Activated naive CD4-positive, alpha-beta T cell treated with Interleukin-2 at 50 U/mL for 16 hours (primary cell): ENCODE measurements at places on chromosomes 1 and 21.

GRCh38 chr21:45454060-45454925 lies 49.3 kb downstream of the COL18A1 start:
- DNase-seq: no peak

- no peak for DNase-seq
These were observed 200.5 kb downstream of the TYW3 start for GRCh38 chr1:74933500-74933899.

DNA sequence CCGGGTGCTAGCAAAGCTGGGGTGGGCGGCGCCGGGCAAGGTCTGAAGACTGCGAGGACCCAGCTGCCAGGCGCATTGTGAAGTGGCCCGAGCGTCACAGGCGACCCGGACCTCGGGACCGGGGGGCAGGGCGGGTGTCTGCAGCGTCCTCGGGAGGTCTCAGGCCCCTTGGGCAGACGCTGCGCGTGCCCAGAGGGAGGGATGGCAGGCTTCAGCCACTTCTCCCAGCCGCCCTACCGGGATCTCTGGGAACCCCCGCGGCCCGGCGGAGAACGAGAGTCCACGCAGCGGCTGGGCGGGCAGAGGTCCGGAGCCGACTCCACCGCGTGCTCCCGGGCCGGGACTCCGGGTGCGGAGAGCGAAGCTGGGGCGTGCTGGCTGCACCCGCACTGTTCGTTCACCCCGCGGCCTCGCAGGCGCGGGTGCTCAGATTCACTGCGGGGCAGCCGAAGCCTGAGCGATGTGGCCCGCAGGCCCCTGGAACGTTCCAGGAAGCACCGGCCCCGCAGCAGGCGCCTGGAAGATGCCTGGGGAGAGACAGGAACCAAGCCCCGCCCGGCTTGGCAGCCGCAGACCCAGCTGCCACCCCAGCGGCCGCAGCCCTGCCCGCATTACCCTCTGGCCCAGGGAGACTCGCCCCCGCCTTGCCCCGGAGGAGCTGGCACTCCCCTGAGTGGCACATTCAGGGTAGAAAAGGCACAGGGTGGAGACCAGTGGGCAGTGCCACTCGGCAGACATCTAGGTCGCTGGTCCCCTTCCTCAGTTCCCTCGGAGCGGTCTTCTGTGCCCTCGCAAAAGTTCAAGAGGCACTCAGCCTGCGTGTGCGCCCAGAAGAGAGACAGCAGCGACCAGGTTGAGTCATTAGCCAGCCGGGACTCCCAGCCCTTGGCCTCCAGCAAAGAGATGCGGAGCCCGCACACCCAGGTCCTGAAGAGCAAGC lies at the start of gene CCDC185:
Gene CCDC185 (plus strand): TSS at position 141 of the 940 bp plus-strand sequence. CDS start 61 bp downstream, at position 202.
- DNase-seq: no peak

DNA sequence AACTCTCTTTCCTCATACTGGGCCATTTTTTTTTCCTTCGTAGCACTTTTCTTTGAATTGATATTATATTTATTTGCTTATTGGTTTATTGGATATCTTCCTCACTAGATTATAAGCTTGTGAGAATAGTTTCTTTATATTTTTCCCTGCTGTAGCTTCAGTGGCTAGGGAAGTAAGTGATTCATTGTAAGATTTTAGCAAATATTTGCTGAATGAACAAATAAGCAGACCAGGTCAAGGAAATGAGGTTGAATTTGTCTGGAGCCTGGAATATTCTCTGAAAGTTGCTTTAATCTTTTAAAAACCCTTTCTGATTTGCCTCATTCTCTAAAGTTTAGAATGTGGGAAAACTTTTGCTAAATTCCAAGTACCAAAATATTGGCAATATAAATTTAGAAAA lies 80.2 kb downstream of the RABGAP1L start:
- no peak for DNase-seq

GRCh38 chr1:100875228-100875627 lies 19.4 kb downstream of the EXTL2 start:
- no peak for DNase-seq

DNA sequence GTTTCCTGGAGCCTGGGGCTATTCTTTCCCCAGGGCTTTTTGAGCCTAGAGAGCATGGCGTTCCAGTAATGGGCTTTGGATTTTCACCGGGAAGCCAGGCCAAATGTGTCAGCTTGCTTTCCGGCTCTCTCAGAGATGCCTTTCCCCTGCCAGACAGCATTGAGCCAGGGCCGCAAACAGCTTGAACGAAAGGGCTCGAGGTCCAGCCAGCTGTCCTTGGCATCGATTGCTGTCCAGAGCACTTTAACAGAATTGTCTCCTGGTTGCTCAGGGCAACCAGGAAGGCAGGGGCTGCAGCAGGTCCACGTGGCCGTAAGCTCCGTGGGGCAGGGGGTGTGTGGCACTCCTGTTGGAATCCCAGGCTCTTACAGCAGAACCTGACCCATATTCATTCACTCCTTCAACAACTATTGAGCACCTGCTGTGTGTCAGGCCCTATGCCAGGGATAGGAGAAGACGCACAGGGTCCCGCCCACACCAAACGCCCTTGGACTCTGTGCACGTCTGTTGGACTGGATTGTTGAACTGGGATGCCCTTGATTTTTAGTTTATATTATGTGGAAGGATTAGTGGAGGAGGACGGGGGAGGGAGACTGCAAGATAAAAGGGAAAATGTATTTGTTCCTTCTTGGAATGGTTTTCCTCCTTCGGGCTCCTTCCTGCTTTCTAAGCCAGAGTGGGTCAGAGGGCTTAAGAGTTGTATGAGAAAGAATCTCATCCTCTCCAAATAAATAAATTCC lies 38.7 kb upstream of the EFHD2 start:
- no peak for DNase-seq

- peak; percentile 33 for DNase-seq
These were observed 22.8 kb downstream of the CDC7 start for GRCh38 chr1:91523482-91523881.

GRCh38 chr1:51875291-51875772 lies 3.2 kb downstream of the NRDC start:
- no peak for DNase-seq

- DNase-seq: no peak
These were observed 20.7 kb downstream of the ECE1 start for GRCh38 chr1:21269461-21270085.

- DNase-seq: no peak
These were observed 88.4 kb downstream of the EPB41 start for GRCh38 chr1:29002792-29003191.

DNA sequence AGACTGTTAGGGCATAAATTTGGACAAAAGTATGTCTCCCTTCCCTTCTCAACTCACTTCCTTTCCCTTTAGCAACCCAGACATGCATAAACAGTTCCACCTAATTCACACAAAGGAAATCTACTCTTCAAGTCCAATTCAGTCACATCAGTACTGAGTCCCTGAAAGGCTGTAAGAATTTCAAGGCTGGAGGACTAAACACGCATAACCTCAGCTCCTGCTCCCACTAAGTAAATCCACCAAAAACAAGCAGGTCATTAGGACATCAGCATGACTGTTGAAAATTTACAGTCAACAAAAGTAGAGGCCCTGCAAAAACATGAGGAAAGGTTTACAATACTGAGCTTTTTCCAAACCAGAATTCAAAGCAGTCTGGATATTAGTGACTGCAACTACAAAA lies 18.4 kb downstream of the SETD4 start:
- DNase-seq: no peak

GRCh38 chr1:78475888-78476610 lies 14.7 kb upstream of the PTGFR start:
- DNase-seq: no peak

DNA sequence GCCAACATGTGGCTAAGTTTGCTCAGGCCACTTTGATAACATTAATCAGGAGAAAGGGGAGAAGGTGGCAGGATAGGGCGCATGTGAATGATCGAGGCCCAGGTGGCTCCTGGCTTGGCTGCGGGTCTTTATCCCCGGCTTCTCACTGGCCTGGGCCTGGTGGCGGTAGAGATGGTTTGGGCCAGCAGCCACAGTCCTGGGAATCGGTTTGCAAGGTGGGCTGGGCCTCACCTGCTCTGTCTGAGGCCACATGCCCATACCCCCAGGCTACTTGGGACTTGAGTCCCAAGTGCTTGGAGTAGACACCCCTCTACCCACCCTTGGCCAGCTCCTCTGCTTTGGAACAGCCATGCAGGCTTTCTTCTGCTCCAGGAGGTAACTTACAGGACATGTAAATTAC lies 49.7 kb upstream of the DISP3 start:
- DNase-seq: no peak

DNA sequence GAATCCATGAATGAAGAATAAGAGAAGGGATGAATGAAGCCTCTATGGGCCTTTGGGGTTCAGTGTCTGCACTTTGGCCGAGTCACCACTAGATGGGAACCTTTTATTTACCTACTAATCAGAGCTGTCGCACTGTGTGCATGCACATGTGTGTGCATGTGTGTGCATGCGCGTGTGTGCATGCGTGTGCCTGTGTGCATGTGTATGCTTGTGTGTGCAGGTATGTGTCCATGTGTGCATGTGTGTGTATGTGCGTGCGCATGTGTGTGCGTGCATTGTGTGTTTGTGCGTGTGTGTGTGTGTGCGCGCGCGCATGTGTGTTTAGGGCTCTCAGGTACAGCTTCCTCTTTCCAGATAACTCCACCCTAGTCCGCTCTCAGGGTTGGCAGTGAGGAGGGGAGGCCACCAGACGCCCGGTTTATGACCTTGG lies 20.4 kb upstream of the UBXN10 start:
- no peak for DNase-seq

GRCh38 chr1:66532798-66533783 lies 862 bp upstream of the SGIP1 start:
- DNase-seq: no peak

- DNase-seq: no peak
These were observed 5.1 kb upstream of the TMEM222 start for GRCh38 chr1:27316860-27317259.

DNA sequence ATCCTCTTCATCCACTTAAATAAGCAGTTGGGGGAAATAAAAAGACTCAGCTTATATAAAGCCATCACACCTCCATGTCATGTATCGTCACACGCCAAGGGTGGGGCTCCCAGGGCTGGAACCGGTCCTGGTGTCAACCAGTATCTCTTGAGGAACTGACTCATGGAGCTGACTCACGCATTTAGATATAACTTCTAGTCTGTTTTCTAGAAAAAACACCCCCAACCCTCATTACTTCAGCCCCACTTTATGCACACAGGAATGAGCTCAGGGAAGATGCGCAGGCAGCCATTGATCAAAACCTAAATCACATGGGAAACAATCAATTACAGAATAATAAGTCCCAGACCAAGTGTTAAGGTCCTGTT lies 6.9 kb upstream of the IL22RA1 start:
- peak; percentile 61 for DNase-seq

DNA sequence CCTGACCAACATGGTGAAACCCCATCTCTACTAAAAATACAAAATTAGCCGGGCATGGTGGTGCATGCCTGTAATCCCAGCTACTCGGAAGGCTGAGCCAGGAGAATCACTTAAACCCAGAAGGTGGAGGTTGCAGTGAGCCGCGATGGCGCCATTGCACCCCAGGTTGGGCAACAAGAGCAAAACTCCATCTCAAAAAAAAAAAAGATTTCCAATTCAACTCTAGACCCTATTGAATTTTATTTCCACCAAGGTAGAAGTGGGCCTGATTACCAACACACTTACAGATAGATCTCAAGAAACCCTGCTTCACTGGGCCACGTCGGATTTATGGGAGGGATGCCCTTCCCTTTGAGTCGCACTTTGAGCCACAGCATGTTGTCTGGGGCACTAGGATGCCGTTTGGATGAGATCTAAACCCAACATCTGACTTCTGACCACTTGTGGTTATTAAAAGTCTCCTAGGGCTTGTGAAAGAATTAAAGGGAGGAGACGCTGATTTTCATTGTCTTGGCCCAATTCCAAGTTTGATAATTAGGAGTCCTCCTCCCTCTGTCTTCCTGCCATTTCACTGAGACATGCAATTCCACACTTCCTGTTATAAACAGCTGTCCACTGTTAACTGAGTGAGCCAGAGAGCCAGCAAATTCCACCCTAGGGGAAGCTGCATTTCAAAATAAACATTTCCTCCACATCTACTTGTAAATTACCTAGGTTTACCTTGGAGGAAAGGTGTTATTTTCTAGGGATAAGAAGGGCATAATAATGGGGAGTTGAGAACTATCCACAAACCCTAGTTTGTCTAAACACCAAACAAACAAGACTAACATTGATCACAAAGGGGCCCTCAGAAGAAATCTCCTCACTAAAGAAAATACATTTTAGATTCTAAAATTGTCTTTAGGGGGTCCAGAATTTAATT lies 5.2 kb upstream of the RERE start:
- DNase-seq: no peak

DNA sequence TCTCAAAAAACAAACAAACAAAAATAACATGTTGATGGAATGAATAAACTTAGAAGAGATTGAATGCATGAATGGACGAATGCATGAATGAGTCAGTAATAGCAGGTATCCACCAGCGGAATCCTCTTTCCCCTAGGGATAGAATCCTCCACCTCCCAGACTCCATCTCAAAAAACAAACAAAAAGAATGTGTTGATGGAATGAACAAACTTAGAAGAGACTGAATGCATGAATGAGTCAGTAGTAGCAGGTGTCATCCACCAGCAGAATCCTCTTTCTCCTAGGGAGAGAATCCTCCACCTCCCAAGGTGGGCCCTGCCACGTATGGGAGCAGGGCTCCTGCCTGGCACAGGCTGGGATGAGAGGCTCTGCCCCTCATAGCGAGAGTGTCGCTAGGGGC lies 26.8 kb upstream of the RNF19B start:
- no peak for DNase-seq

- no peak for DNase-seq
These were observed 13.4 kb downstream of the RCSD1 start for GRCh38 chr1:167643441-167643840.

GRCh38 chr1:187110351-187110750 lies 281.6 kb downstream of the PLA2G4A start:
- DNase-seq: no peak

DNA sequence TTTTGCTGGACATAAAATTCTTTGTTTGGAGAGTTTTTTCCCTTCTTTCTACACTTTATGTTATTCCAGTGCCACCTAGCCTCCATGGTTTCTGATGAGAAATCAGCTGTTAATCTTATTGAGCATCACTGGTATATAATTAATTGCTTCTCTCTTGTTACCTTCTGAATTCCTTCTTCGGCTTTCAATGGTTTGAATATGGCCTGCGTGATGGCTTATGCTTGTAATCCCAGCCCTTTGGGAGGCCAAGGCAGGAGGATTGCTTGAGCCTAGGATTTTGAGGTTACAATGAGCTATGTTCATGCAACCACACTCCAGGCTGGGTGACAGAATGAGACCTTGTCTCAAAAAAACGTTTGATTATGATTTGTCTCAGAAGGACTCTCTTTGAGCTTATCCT lies 13.0 kb upstream of the CNIH4 start:
- DNase-seq: no peak

DNA sequence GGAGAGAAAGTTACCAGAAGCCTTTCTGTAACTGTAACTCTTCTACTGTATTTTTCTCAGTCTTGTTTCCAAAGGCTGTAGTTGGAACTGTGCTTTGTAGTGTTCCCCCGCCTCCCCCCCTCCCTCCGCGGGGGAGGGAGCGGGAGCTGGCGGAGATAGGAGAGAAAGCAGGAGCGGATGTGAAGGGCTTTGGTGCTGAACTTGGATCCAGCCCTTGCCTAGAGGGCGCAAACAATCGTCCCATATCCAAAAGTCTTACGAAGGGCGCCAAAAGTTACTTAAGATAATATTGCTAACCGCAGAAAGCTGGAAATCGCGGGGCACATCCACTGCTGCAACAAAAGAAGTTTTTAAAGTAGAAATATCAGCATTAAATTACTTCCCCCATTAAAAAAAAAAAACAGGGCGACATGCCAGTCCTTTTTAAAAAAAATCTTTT lies 2.4 kb upstream of the NFIA start:
- peak; percentile 11 for DNase-seq

GRCh38 chr1:162171111-162171510 lies 101.6 kb downstream of the NOS1AP start:
- DNase-seq: no peak
